H9 (cell line): ENCODE measurements at places on chromosomes 3 and 15. TPM values are rescaled to one million over a fixed set of nuclear protein-coding genes. Genes with fewer than 3 reads are reported as not detected.
A peak's percentile ranks its signal among the peaks of the same experiment; 100 is the strongest.

DNA sequence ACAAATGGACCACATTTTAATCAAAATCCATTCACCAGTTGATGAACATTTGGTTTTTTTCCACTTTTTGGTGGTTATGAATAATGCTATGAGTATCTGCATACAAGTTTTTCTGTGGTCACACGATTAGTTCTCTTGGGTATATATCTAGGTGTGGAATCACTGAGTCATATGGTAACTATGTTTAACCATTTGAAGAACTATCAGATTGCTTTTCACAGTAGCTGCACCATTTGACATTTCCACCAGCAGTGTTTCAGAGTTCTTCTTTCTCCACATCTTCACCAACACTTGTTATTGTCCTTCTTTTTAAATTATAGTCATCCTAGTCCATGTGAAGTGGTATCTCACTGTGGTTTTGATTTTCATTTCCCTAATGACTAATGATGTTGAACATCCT is 33.3 kb upstream of the ATG7 start:
- no peak overlapping the region for H3K27ac ChIP-seq
- no peaks in the 10 kb centered on the region; the same call in 1 of the 2 replicates for H3K4me1 ChIP-seq

DNA sequence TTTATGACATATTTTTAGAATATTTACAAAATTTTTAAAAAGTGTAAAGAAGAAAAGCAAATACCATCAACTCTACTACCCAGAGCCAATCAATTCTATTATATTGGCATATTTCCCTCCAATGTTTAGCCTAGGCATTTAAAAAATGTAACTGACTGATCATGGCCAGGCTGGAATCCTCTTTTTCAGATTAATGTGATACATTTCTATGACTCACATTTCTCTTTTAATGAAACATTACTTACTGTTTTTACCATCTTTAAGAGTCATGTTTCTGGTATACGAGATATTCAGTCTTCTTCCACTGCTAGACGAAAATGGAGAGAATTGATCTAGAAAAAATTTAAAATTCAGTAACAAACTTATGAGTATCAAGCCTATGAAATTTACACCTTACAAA is 53.4 kb upstream of the DCUN1D1 start:
- no peaks in the 10 kb centered on the region for H3K27me3 ChIP-seq
- no peak for DNase-seq
- no peak overlapping the region for H3K4me3 ChIP-seq
- H3K36me3 ChIP-seq: peaks cover 30% of the 10 kb centered on the region

DNA sequence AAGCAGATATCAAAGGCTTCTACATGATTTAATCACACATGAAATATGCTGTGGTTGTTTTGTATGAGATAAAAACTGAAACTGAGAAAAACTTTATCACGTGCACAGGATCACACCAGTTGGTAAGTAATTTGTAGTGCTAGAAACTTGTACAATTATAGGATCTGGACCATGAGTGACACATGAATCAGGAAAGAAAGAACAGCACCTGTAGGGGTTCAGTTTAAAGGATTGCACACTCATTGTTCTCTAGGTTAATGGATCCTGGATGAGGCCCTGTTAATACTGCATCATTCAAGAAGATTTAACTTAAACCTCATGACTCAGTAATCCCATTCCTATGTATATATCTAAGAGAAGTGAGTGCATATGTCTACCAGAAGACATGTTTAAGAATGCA is 87.9 kb downstream of the STT3B start:
- H3K4me3 ChIP-seq: no peak overlapping the region
- H3K27ac ChIP-seq: no peak overlapping the region
- DNase-seq: no peak
- no peaks in the 10 kb centered on the region for H3K27me3 ChIP-seq

DNA sequence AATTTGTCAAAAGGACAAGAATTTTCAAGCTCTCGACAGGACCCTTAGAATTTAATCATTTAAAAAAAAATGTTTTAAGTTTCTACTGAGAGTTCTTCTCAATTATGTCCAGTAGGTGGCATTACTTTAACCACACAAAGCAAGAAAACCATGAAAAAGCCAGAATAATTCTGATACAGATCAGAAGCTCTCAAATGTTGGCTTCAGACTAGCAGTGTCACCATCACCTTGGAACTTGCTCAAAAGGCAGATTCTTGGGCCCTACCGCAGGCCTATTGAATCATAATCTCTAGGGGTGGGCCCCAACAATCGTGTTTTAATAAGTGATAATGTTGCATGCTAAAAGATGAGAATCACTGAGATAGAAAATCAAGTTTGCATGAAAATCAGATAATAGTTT is 99.5 kb upstream of the KCNMB2 start:
- no peaks in the 10 kb centered on the region for H3K36me3 ChIP-seq
- no peak for DNase-seq
- H3K27me3 ChIP-seq: no peaks in the 10 kb centered on the region
- H3K4me1 ChIP-seq: no peaks in the 10 kb centered on the region; the same call in 1 of the 2 replicates
- no peak overlapping the region for H3K27ac ChIP-seq

- no peak for DNase-seq
- H3K4me1 ChIP-seq: peaks cover 2% of the 10 kb centered on the region; the same call in 1 of the 2 replicates
- no peak overlapping the region for H3K27ac ChIP-seq
- no peaks in the 10 kb centered on the region for H3K27me3 ChIP-seq
Observed at GRCh38 chr3:173743516-173743915, 346.0 kb downstream of the NLGN1 start.

- no peak overlapping the region for H3K27ac ChIP-seq
- no peaks in the 10 kb centered on the region; the same call in 1 of the 2 replicates for H3K36me3 ChIP-seq
- no peak for DNase-seq
Observed at GRCh38 chr3:138148503-138148902, 16.3 kb upstream of the A4GNT start.

GRCh38 chr3:44802011-44802410 is 40.4 kb downstream of the KIF15 start:
- no peaks in the 10 kb centered on the region for H3K27me3 ChIP-seq
- H3K27ac ChIP-seq: no peak overlapping the region
- peaks cover 11% of the 10 kb centered on the region; the same call in 1 of the 3 replicates for H3K36me3 ChIP-seq
- DNase-seq: no peak
- no peak overlapping the region for H3K4me3 ChIP-seq
- H3K4me1 ChIP-seq: no peaks in the 10 kb centered on the region

DNA sequence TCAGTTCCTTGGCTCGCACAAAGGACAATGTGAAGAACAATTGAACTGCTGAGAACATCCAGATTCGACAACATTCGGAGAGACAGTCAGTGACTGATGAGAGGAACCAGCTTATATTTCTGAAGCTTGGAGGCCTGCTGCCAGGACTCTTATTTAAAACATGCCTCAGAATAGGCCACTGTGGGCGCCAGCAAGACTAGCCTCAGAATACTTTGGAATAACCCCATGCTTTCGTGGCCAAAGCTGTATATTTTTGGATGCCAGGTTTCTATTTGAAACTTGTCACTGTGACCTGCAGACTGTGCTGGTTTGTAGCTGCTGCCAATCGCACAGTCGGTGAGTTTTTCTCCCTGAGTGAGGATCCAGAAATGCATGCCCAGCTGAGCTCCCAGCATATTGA is 129.9 kb upstream of the UBE3A start:
- H3K36me3 ChIP-seq: no peaks in the 10 kb centered on the region; the same call in 1 of the 3 replicates
- no peak overlapping the region for H3K4me3 ChIP-seq
- DNase-seq: no peak

DNA sequence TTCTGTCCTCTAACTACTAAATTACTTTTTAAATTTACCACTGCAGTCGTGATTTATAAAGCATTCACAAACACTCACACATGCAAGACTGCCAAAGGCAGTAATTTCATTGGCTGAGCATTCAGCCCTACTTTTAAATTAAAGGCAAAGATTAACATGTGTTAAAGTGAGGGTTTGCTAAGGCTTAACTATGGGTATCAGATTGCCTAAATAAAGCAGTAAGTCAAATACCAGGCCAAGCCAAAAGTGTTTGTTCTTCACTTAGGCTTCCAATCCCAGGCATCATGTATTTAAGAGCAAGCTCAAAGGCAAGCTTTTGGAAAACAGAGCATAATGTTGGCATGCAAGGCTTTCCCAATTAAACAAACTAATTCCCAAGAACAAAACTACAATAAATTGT is 187.3 kb downstream of the SUCNR1 start:
- no peaks in the 10 kb centered on the region for H3K27me3 ChIP-seq
- H3K4me3 ChIP-seq: no peak overlapping the region
- no peak overlapping the region for H3K27ac ChIP-seq
- no peak for DNase-seq
- no peaks in the 10 kb centered on the region for H3K4me1 ChIP-seq
- no peaks in the 10 kb centered on the region for H3K36me3 ChIP-seq

GRCh38 chr3:187264911-187265310 is 26.6 kb downstream of the MASP1 start:
- no peak overlapping the region for H3K27ac ChIP-seq
- no peaks in the 10 kb centered on the region for H3K27me3 ChIP-seq
- no peak overlapping the region for H3K4me3 ChIP-seq
- peaks cover 13% of the 10 kb centered on the region for H3K36me3 ChIP-seq
- no peak for DNase-seq

DNA sequence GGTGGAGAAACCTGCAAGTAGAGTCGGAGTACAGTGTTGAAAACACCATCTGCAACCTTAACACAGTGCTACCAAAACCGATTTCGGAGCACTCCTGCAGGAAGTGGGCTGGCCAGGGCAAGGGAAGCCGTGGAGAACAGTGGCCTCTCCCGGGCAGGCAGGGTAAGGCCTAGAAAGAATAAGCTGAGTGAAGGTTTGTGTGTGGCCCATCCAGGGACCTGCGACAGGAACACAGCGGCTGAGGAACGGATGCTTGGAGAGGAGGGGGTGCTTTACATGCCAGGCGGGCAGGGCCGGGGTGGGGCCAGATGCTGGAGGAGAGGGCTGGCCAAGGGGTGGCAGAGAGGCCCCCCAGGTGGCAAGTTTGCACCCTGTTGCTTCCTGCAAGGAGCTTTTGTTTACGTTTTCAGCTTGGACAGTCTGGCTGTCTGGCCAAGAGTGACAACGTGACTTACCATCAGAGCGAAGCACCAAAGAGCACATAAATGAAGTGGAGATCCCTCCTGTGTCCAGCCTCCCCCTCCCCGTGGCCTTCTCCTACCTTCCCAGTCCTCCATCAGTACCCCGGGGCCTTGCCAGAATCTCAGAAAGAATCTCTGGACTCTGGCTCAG is 156.5 kb downstream of the PGPEP1L start:
- peak overlapping the region; percentile 92 for H3K4me3 ChIP-seq
- H3K27me3 ChIP-seq: no peaks in the 10 kb centered on the region
- peak; percentile 84 for DNase-seq
- peaks cover 19% of the 10 kb centered on the region; the same call in 1 of the 2 replicates for H3K4me1 ChIP-seq

- no peak overlapping the region for H3K4me3 ChIP-seq
- H3K27me3 ChIP-seq: no peaks in the 10 kb centered on the region
- H3K4me1 ChIP-seq: no peaks in the 10 kb centered on the region
- no peak overlapping the region for H3K27ac ChIP-seq
- DNase-seq: no peak
Observed at GRCh38 chr3:83122774-83123350, 1361.4 kb upstream of the GBE1 start.

- H3K36me3 ChIP-seq: peaks cover 6% of the 10 kb centered on the region
- H3K4me1 ChIP-seq: no peaks in the 10 kb centered on the region
- no peak for DNase-seq
Observed at GRCh38 chr3:52721002-52721729, 15.3 kb downstream of the SPCS1 start.

DNA sequence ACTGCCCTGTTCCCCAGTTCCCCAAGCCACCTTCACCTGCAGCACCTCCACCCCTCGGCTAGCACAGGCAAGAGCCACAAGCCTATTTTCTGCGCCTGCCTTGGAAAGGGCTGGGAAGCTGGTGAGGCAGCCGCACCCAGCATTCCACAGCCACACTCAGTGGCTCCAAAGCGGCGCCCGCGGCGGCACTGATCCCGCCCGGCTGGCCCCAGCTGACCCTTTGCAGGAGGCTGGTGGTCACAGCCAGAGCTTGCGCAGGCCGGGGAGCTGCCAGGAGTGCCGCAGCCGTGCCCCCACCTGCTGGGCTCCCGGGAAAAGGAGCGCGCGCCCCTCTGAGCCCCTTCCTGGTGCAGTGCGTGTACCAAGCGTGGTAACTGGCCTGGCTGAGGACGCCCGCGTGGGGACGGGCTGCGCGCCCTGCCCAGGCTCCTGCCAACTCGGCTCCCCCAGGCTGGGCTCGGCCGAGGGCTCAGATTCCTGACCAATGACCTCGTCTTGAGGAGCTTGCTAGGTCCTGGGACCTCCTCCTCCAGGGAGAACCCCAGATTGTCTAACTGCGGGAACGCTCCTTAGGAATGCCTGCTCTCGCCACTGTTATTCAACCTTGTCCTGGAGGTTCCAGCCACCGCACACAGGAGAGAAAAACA is 13.3 kb downstream of the GRAMD2A start:
- no peaks in the 10 kb centered on the region for H3K36me3 ChIP-seq
- H3K4me3 ChIP-seq: peak overlapping the region; percentile 48
- H3K4me1 ChIP-seq: no peaks in the 10 kb centered on the region
- no peak overlapping the region for H3K27ac ChIP-seq
- H3K27me3 ChIP-seq: no peaks in the 10 kb centered on the region

DNA sequence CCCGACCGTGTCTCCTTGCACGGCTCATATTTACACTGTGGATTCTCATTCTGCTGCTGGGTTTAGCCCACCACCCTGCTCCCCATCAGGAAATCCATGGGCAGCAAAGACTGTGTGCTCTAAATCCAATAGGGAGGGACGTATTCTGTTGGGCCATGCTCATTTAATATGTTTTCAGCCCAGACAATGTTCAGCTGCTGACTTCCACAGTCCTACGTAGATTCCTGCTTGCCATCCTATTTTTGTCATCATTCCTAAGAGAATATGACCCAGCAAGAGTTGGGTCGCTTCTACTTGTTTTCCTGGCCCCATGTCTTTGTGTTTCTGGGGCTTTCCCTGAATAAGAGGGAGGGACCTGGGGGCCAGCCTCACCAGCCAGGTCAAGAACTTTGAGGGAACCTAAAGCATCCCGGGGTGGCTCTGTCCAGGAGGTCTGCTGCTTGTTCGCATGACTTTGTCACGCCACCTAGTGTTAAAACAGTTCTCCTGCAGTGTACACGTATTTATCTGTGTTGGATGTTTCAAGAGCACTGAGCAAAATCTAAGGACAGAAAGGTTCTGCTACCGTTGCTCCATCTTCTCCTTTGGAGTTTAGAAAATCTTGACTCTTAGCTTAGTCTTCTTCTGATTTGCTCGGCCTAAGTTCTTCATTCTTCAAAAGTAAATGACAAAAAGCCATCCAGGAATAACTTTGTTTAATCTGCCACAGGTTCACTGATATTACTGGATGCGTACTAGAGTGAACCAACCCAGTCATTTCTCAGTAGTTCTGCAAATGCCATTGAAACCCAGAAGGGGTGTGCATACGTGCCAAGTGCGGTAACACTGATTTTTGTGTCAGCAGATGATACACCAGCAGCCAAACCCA is 79.8 kb upstream of the NR2E3 start:
- H3K27me3 ChIP-seq: no peaks in the 10 kb centered on the region
- H3K27ac ChIP-seq: no peak overlapping the region
- peak; percentile 42 for DNase-seq
- H3K4me1 ChIP-seq: no peaks in the 10 kb centered on the region

- no peaks in the 10 kb centered on the region; the same call in 1 of the 2 replicates for H3K27me3 ChIP-seq
- no peak overlapping the region for H3K27ac ChIP-seq
- H3K36me3 ChIP-seq: no peaks in the 10 kb centered on the region
Observed at GRCh38 chr3:128503164-128503651, 10.2 kb upstream of the GATA2 start.

The RAMAC gene
- total RNA-seq: 35.8 and 35.9 TPM in 2 replicates

The GPR149 gene
- total RNA-seq: not detected in 2 replicates

The CLRN1 gene
- not detected in 2 replicates for total RNA-seq

The MASP1 gene
- total RNA-seq: 1.0 and 1.1 TPM in 2 replicates

The ADGRG7 gene
- not detected in 2 replicates for total RNA-seq

The ASB14 gene
- total RNA-seq: not detected in 2 replicates

The ACP3 gene
- total RNA-seq: 0.17 and 0.39 TPM in 2 replicates

The VGLL3 gene
- total RNA-seq: 19.5 and 19.7 TPM in 2 replicates

The KLHL25 gene
- 18.2 and 18.4 TPM in 2 replicates for total RNA-seq

The GOLGA6C gene
- not detected in 2 replicates for total RNA-seq

The ITIH1 gene
- not detected in 2 replicates for total RNA-seq

The SNTN gene
- not detected in 2 replicates for total RNA-seq

The TRH gene
- total RNA-seq: not detected in 2 replicates

The SSUH2 gene
- 0.61 and 0.64 TPM in 2 replicates for total RNA-seq

The TMEM202 gene
- total RNA-seq: not detected in 2 replicates
